ENCODE measurements at places on chromosomes 11 and 22. TPM values are rescaled to one million over a fixed set of nuclear protein-coding genes. Genes with fewer than 3 reads are reported as not detected.

DNA sequence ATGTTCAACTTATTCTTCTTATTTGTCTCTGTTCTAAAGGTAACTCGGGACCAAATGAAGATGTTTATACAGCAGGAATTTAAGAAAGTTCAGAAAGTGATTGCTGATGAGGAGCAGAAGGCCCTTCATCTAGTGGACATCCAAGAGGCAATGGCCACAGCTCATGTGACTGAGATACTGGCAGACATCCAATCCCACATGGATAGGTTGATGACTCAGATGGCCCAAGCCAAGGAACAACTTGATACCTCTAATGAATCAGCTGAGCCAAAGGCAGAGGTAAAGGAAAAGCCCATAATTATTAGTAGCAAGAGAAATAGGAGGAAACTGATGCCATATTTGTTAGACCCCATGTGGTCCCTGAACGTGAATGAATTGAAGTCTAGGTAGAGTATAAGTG, 63.3 kb downstream of the TRIM44 start:
- no peak for DNase-seq

Gene KRTAP5-7
- total RNA-seq: not detected

DNA sequence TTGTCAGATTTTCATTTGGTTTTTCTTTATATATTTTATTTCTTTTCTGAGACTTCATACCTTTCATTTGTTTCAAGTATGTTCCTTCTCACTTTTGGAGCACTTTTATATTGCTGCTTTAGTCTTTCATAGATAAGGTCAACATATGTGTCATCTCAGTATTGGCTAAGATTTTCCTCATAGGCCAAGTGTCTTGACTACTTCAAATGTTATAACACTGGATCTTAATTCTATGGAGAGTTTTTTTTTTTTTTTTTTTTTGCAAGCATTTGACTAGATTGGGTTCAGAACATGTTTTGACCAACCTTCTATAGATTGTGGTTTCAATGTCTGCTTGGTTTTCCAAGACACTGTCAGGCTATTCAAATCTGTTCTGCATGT, 69.0 kb upstream of the NARS2 start:
- no peak for DNase-seq

Gene MRGPRX3
- total RNA-seq: not detected

GRCh38 chr22:50298937-50299784, 8.3 kb downstream of the PLXNB2 start:
- DNase-seq: no peak

DNA sequence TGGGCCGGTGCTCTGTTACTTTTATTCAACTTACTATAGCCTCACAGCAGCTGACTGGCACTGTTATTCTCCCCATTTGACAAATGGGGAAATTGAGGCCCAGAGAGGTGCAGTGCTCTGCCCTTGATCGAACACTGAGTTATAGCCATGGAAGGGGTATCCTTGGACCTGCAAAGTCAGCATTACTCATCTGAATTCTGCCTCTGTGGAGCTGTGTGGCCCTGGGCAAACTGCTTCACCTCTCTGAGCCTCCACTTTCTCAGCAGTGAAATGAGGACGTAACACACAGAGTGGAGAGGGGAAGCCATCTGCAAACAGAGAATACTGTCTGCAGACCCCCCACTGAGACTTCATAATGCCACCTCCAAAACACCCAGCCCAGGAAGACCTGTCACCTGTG, 25.3 kb downstream of the TPST2 start:
- no peak for DNase-seq

- no peak for DNase-seq
These were observed 201.2 kb downstream of the NTM start for GRCh38 chr11:131571571-131571970.

DNA sequence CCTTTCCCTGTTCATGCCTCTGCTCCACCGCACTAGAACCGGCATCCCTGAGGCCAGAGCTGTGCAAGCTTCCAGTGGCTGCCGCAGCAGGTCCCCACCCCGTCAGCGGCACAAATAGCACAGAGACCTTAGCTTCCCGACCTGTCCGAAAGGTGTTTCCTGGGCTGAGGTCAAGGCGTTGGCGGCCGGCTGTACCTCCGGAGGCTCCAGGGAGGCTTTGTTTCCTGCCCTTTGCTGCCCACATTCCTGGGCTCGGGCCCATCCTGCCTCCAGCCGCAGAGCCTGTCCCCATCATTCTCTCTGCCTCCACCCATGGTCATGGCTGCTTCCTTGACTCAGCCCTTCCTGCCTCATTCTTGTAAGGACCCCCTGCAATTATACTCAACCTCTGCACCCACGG, 31.2 kb downstream of the ARHGAP8 start:
- DNase-seq: no peak

Gene LRRC74B
- not detected for total RNA-seq

GRCh38 chr22:39237318-39238100, 7.3 kb downstream of the PDGFB start:
- no peak for DNase-seq

- DNase-seq: no peak
These were observed 12.5 kb upstream of the C1QTNF4 start for GRCh38 chr11:47606731-47607130.

GRCh38 chr11:112355726-112356125, 95.1 kb upstream of the PLET1 start:
- DNase-seq: no peak

Gene RAB3IL1
- 0.28 TPM for total RNA-seq

Gene SLC36A4
- 11.6 TPM for total RNA-seq

- no peak for DNase-seq
These were observed 59.1 kb downstream of the WNT7B start for GRCh38 chr22:45917700-45918458.

GRCh38 chr11:128804481-128804880, 62.6 kb downstream of the KCNJ1 start:
- no peak for DNase-seq

Gene SHISAL1
- total RNA-seq: not detected

Gene GUCY1A2
- not detected for total RNA-seq
